ENCODE measurements at places on chromosomes 11 and 22.

DNA sequence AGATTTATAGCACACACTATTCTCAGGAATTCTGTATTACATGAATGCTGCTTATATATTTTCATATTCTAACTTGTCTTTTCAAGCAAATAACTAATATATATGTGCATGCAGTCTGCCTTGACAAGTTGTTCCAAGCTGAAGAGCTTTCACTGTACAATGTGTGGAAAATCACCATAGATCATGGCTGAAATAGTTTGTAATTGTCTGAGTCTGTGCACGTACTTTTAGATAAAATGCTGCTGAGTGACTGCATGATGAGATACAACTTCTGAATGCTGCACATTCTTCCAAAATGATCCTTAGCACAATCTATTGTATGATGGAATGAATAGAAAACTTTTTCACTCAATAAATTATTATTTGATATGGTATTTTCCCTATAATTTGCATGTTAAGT, 58.9 kb downstream of the SLC5A12 start:
- DNase-seq = no peak

DNA sequence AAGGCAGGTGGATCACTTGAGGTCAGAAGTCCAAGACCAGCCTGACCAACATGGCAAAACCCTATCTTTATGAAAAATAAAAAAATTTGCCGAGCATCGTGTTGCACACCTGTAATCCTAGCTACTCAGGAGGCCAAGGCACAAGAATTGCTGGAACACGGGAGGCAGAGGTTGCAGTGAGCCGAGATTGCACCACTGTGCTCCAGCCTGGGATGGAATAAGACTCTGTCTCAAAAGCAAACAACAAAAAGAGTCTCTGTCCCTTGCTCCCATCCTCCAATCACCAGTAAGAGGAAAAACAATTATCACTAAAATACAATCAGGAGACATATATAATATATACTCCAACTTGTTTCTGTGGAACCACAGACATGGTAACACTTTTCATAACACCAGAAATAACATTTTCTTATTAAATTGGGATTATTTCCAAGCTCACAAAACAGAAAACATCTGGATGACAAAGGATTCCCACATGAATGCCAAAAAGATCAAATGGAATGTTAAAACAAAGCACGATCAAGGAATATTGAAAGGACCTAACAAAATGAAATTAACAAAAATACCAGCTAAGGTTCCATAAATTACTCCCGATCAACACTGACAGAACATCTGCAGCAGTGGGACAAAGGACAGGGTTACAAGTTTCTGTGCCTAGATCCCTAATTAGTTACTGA, 15.2 kb downstream of the FCHSD2 start:
- DNase-seq = no peak

DNA sequence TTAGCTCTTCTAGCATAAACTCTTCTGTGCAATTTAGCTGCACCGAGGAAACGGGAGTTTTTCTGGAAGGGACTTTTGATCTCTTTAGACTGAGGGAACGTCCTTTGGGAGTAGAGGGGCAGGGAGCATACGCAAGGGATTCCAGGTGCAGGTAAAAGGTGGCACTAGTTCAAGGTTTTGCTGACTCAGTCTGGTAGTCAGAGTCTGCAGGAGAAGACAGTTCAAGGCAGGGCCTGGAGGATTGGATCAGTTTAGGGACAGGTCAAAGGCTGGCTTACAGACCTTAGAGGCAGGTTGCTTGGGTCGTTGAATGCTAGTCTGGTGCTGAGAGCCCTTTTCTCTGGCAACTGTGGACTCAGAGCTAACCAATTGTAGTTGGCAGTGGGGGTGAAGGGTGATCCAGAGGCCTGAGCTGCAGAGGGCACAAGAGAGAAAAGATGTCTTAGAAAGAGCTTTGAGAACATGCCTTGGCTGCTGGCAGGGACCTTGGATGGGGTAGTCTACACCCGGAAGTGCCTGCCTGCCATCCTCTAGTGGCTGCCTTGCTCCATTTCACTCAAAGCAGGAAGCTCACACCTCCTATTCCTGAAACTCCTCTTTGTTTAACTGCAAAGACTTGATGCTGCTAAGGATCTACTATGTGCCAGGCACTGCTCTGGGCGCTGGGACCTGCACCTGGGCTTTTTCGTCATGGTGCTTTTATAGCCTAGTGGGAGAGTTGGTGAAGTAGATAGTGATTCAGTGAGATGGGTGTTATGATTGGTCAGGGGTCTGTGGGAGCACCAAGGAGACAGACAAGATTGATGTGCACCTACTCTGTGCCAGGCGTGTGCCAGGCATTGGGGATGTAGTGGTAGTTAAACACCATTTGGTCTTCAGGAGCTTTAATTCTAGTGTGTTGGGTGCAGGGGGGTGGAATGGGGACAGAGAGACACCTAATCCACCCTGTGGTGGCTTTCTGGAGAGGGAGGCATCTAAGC, 17.1 kb downstream of the MIAT start:
- no peak for DNase-seq

GRCh38 chr11:17747131-17747955, 12.8 kb downstream of the KCNC1 start:
- no peak for DNase-seq

GRCh38 chr22:48925450-48925849, 902.2 kb downstream of the BRD1 start:
- DNase-seq = no peak

DNA sequence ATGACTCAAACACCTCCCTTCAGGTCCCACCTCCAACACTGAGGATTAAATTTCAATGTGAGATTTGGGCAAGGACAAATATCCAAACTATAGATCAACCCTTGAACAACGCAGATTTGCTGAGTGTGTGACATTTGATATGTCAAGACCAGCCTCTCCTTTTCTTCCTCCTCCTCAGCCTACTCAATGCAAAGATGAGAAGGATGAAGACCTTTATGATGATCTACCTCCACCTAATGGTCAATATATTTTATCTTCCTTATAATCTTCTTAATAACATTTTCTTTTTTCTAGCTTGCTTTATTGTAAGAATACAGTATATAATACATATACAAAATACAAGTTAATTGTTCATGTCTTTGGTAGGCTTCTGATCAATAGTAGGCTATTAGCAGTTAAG, 67.5 kb upstream of the MPPED2 start:
- DNase-seq = no peak

DNA sequence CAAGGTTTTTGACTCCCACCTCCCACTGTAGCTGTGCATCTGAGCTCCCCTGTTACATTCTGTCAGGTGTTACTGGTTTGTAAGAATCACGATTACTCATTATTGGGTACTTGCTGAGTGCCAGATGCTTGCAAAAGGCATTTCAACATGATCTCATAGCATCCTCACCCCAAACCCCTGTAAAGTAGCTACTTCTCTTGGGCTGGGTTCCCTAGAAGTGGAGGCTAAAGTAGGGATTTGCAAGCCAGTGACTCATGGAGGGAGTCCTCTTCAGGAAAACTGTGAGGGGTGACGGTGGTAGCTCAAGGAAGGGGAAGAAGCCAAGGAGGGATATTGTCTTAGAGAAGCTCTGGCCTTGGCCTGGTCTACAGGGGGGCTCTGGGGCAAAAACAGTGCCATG, 78.6 kb downstream of the TIMP3 start:
- peak; percentile 67 for DNase-seq

DNA sequence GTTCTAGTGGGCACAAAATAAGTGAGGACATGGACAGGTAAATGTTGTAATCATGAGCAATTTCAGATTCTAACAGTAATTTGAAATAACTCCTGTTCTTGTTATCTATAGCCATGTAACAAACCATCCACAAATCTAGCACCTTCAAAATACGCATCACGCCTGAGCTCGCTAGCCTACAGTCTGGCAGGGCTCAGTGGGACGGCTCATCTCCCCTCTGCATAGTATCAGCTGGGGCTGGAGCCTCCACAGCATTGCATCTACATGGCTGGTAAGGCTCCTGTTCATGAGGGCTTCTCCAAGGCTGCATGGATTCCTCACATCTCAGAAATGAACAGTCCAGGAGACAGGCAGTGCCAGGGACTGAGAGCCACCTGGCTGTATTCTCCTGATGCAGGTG, 112.6 kb downstream of the KCNQ1 start:
- DNase-seq = no peak

GRCh38 chr11:3123761-3124733, 41.1 kb downstream of the OSBPL5 start:
- peak; percentile 96 for DNase-seq

DNA sequence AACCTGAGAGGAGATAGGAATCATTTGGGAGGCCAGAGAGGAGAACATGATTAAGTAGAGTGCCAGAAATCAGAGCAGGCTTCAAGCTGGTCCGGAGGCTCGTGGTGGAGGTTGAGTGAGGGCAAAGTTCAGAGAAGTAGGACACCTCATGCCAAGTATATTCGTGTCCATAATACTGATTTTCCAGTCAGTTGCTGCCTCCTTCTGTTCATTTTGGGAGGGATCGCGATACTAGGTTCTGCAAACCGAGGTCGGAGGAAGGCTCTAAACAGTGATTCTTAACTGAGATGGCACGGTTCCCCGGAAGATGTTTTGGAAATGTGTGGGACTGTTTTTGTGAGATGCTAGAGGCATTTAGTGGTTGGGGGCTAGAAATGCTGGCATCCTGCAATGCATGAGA, 13.6 kb upstream of the CD3E start:
- peak; percentile 45 for DNase-seq

GRCh38 chr11:12331239-12331874, 46.0 kb upstream of the PARVA start:
- DNase-seq = peak; percentile 92

DNA sequence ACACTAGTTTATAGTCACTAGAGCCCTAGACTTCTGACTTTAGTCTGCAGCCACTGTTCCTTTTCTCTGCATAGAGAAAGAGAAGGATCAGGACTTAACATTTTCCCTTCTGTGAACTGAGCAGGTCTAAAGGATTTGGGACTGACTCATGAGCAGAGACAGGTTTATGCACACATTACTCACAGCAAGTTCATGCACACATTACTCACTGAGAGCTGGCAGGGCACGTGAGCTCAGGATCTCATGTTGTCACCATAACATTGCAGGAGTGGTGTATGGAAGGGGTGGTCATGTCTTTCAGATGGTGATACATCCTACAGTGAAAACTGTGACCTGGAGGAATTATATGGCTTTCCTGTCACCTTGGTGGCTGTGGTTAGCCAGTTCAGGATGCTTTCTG, 56.4 kb downstream of the CEP164 start:
- DNase-seq = peak; percentile 68

- DNase-seq = no peak
These were observed 33.6 kb downstream of the MACROD1 start for GRCh38 chr11:64132191-64132771.

GRCh38 chr11:34105079-34105956, at the start of gene NAT10:
Gene NAT10, plus strand, starts transcription at chr11:34105629. Its CDS starts 2,597 bp downstream, at chr11:34108226.
- DNase-seq = peak; percentile 99

DNA sequence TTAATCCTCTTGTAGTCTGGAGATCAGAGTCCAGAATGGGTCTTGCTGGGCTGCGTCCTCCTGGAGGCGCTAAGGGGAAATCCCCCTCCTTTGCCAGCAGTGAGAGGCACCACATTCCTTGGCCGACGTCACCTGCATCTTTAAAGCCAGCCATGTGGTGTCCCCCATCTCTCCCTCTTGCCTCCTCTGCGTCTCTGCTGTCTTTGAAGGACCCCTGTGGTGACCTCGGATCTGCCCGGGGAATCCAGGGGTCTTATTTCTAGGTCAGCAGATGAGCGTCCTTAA, 27.2 kb upstream of the PARVB start:
- DNase-seq = no peak

- no peak for DNase-seq
These were observed 36.0 kb downstream of the CD6 start for GRCh38 chr11:61007383-61007955.

- no peak for DNase-seq
These were observed 56.3 kb upstream of the ZBTB44 start for GRCh38 chr11:130370845-130371590.

DNA sequence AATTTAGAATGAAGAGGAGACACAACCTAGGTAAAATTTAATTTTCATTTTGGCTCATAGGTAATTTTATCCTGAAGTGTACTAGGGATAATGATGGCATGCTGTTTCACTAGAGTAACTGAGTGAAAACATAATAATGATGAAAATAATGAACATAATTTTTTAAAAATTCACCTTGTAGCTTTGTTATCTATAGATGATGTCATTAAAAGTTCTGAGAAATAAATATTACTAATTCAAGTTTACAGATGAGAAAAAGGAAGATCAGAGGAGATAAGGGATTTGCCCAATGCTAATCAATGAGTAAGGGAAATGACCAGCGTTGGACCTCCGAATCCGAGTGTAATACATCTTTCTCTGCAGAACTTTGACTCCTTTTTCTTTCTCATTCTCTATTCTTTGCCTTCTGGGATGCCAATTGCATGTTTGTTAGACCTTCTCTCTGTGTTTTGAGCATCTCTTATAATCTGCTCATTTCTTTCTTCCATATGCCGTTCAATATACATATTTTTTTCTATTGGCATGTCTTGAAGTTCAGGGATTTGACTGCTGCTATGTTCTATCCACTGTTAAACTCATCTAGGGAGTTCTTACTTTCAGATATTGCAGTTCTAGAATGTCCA, 186.5 kb downstream of the SNX19 start:
- DNase-seq = peak; percentile 26

GRCh38 chr11:35654711-35655110, 7.9 kb upstream of the TRIM44 start:
- no peak for DNase-seq

GRCh38 chr22:41367680-41368542, 13.8 kb upstream of the TEF start:
- peak; percentile 47 for DNase-seq

- DNase-seq = peak; percentile 72
These were observed 111.5 kb downstream of the PKNOX2 start for GRCh38 chr11:125275905-125276618.

- DNase-seq = no peak
These were observed 39.8 kb upstream of the TEF start for GRCh38 chr22:41341990-41342389.

DNA sequence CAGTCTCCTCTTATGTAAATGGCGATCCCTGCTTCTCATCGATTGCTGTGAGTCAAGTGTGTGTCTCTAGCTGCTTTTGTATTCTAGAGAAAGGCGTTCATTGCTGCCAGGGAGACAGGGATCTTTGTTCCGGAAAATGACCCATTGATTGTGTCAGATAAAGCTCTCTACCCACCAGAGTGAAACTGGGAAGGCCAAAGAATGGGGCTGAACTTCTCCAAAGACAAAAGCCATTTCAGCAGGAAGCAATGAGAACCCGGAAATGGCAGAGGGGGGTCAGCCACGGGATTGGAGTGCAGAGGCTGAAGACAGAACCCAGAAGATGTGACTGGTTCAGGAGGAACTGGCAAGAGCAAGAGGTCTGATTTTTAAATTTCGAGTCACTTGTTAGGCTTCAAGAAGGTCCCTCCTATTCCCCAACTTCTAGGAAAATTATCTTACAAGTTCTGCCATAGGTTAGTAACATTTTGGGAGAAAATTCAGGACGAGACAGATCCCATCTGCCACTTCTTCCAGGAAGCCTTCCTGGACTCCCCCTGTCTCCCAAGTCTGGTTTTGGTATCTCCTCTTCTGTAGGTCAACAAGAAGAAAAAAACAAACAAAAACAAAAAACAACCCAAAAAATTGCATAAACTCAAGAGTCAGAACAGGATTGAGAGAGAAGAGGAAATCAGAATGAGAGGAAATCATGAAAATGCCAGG, 110.6 kb downstream of the NECTIN1 start:
- DNase-seq = peak; percentile 14

Data from fibroblast of pulmonary artery (primary cell).